ENCODE measurements at places on chromosomes 12 and 14.

- peak; percentile 49 for DNase-seq
These were observed 18.7 kb downstream of the FBXL14 start for GRCh38 chr12:1575408-1576401.

GRCh38 chr14:46820291-46820690 is 168.7 kb upstream of the RPL10L start:
- DNase-seq = no peak

DNA sequence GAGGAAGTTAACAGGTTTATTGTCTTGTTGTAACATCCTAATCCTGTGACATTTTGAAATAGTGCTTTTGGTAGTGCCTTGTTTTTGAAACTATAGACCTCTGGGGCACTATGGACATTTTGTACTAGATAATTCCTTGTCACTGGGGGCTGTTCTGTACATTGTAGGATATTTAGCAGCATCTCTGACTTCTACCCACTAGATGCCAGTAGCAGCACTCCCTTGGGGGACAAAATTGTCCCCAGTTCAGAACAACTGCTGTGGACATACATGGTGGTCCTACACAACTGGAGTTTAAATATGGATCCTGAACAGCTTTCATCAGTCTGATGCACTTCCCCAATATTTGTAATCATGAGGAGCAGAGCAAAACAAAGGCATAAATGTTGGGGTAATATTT is 264.7 kb downstream of the RAD51B start:
- DNase-seq = peak; percentile 58

DNA sequence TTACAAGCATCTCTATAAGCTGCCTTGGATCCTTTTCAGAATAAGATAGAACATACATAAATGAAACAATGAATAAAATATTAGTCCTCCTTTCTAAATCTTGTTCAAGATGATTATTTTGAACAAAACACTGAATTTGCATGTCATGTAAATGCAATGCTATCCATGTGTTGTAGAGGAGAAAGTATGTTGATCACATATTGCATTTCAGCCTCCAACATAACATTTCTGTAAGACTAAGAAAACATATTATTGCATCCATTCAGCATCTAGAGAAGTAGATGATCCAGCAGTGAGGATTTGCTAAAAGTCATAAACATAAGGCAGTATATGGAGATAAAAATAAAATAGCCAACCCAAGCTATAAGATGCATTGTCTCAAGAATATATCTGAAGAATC is 172.6 kb downstream of the CPNE8 start:
- no peak for DNase-seq

DNA sequence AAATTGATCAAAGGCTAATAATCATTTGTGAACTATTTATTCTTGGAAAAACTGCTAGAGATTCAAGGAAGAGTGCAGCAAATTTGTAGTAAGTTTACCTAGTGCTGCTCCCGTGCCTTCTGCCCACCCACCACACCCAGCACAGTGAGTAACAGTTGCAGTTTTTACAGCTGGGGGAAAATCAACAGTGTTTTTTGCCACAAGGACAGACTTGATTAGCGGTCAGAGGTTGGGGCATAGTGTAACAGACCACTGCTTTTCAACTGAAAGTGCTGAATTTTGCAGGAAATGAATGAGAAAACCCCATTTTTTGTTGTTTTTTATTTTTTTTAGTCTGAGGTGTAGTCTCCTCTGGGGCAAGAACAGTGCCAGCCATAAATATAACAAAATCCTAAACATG is 7.5 kb upstream of the KLRK1 start:
- no peak for DNase-seq

GRCh38 chr12:46965137-46965536 is 114.3 kb upstream of the PCED1B start:
- DNase-seq = no peak

GRCh38 chr14:50051706-50052105 is 64.7 kb downstream of the VCPKMT start:
- DNase-seq = no peak

Measured in hematopoietic multipotent progenitor cell treated with erythropoietin and hydrocortisone succinate and interleukin-3 and kit ligand, for 4 days (in vitro differentiated cells).